ENCODE measurements at places on chromosomes 3 and 15. TPM values are rescaled to one million over a fixed set of nuclear protein-coding genes. Genes with fewer than 3 reads are reported as not detected.

GRCh38 chr15:27601239-27601960 lies 497.7 kb downstream of the OCA2 start:
- DNase-seq = no peak

DNA sequence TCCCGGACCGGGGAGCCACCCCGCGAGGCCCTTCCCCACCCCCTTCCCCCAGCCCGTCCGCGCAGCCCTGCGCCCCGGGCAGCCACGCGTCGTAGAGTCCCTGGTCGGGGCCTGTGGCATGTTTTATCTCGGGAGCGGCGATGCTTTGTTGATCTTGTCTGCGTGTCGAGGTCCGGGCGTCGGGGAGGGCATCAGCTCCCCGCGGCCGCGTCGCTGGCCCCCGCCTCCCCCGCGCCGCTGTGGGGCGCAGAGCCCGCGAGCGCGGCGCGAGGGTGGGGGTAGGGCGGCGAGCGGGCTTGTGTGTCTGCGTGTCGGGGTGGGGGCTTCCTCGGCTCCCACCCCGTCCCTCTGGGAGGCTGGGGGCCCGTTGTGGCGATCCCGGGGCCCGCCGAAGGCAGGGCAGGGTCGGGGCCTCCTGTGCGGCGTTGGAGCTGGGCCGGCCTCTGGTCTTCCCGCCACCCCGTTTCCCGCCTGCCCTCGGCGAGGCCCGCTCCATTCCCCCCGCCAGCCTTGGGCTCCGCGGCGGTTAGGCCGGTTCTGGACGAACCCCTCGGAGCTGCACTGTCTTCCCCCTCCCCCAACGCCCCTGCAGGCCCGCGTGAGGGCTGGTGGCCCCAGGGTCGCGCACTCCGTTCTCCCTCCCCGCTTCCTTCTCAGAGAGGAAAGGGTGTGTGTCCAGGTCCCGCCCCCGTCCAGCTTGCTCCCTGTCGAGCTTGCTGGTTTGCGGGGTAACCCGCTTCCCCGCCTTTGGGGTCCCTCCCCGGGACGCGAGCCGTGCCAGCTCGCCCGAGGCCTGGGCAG lies 695 bp downstream of the GMPS start:
- DNase-seq = peak; percentile 57

- DNase-seq = no peak
These were observed 83.4 kb downstream of the DCLK3 start for GRCh38 chr3:36680952-36681351.

DNA sequence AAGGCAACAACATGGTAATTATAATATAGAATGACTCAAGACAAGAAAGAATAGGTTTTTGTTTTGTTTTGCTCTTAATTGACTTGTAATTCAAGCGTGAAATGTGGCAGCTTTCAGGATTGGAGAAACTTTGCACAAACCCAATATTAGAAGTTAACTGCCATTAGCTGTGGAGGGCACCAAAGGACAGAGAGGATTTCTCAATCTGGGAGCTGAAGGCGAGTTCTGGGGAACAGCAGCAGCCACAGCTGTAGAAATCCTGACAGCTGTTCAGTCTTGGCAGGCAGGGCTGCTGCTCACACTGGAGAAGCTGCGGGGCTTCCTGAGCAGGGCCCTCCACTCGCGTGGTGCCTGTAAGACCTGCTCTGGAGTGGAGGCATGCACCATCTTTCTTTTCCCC lies 182.2 kb upstream of the IL12A start:
- no peak for DNase-seq

GRCh38 chr3:89560568-89560967 lies 453.1 kb downstream of the EPHA3 start:
- DNase-seq = no peak

MAP6D1 gene
- total RNA-seq = 1.1 TPM

DNA sequence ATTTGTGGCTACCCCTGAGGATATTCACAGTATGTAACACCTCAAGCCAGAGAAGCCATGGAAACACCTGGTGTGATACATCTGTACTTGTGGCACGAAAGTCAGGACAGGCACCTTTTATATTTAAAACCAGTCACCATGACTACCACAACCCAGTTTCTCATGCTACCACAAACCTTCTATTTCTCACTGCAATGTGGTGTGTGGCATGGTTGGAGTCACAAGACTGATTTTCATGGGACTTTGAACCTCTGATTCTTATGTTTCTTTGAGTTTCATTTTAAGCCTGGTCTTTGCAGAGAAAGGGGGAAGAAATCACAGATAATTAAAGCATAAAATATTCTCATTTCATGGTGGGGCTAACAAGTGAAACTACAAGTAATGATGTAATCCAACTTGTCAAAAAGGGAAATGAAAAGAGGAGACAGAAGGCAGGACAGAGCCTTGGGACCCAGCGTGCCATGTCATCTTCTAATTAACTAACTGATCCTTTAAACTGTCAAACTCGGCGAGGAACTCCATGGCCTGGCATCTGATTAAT lies 175.9 kb downstream of the PDZRN3 start:
- peak; percentile 56 for DNase-seq

GRCh38 chr3:133038089-133038730 lies at the start of gene TMEM108:
Gene TMEM108, plus strand, starts transcription at chr3:133038391.
- DNase-seq = no peak

DNA sequence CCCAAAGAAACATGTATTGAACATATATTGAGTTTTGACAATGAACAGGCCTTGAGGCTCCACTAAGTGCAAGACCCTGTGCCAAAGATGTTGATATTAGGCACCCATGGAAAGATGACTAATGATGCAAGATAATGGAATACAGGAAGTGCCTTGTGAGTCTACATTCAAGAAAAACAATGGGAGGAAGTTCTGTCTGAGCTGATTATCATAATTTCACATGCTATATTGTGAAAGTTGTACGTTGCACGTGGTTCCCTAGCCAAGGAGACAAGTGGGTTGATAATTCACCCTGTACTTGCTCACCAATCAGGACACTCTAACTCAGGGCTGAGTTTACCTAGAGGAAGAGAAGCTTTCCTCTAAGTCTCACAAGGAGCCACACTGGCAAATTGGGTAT lies 186.9 kb upstream of the STAC start:
- no peak for DNase-seq

CHCHD4 gene
- total RNA-seq = 26.9 TPM

CHRM5 gene
- total RNA-seq = not detected

- no peak for DNase-seq
These were observed 7.6 kb downstream of the RAB6B start for GRCh38 chr3:133887803-133888703.
